ENCODE measurements at places on chromosomes 7 and 10.

DNA sequence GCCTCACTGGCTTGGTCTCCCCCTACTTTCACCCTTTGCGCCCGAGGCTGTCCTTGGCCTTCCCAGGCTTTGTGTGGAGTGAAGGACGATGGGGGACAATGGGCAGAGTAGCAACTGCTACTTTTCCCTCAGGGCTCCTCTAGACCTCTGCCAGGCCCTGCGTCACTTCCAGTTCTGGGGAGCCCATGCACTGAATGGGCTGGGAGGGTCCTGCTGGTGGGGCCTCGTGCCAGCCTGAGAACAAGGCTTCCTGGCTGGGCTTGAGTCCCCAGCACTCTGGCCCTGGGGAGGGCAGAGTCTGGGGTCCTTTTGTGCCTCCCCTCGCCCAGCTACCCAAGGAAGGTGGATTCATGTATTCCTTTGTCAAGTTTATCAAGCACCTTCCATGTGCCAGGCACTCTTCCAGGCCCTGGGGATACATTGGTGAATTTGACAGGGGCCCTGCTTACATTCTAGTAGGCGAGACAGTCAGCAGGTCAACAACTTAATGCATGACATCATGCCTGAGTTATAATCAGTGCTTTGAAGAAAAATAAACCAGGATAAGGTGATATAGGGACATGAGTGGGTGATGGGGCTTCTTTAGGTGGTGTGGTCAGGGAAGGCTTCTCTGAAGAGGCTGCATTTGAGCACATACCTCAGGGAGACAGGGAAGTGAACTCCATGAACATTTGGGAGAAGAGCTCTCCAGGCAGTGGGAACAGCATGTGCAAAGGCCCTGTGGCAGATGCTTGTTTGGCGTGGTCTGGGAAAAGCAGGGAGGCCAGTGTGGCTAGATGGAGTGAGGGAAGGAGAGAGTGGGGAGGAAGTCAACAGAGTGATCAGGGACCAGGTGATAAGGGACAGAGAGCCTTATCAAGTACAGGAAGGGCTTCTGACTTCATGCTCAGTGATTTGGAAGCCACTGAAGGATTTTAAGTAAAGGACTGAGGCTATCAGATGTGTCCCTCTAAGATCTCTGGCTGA lies 14.1 kb downstream of the ZMIZ1 start:
- DNase-seq: no peak

DNA sequence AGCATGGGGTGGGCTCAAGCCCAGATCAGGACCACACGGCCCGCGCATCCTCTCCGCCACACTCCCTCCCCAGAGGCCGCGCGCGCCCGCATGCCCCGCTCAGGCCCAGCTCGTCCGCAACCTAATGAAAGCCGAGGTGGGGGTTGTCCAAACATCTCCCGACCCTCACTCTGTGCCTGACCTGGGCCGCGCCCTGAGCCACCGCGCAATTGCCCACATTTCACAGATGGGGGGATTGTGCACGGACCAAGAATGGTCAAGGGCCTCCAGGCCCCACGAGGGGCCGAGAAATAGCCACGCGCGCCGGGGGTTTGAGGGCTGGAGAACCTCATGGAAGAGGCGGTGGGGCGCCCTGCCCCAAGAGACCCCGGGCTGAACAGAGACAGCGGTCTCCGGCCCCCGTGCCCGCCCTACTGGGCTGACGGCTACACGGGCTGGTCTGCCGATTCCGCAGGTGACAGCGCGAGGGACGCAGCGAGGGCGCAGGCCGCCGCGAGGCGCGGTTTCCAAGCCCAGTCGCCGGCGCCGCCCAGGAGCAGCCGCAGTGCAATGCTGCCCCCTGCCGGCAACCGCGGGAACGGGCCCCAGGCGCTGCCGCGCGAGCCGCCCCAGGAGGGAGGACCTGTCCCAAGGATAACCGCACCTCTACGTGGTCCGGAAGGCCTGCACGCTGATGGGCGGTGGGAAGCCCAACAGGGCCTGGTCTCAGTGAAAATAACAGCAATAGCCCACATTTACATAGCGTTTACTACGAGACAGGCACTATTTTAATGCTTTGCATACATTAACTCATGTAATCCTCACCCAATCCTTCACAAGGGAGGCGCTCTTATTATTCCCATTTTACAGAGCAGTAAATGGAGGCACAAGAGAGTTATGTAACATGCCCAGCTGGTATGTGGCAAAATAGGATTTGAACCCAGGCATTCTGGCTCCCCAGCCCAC lies 10.5 kb upstream of the GRID1 start:
- peak; percentile 34 for DNase-seq

- no peak for DNase-seq
Observed at GRCh38 chr10:71436268-71437125, 39.8 kb downstream of the CDH23 start.

DNA sequence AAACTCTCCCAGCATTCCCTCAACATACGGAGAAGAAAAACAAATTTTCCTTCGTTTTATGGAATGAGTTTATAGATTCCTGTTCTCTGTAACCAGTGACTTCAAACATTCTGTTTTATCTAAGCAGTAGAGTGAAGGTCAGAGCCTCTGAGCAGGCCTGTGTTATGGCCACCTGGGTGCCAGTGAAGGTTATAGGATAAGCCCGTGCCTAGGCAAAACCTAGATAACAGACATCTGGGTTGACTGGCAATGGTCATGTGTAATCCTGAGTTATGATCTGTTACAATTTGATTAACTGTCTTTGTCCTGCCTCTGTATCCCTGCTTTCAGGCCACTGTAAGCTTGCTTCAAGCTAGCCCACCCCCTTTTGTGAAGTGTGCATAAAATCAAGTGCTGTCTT lies 8.3 kb downstream of the LSM5 start:
- DNase-seq: no peak

DNA sequence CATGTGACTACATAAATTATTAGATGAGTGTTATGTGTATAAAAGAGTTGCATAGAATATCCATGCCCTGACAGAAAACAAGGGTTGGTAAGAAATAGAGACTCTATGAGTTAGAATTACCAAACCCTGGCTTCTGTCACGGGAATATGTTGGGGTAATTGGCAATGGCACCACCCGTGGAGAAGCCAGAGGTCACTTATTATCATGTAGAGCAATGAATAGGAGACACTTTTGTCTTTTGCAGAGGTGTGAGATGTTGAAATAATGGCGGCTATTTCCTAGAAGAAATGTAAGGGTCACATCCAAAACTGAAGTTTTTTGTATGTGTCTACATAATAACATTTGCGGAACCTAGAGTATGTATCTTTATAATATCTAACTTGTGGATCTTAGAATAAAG lies 35.3 kb downstream of the ABCB5 start:
- no peak for DNase-seq

- DNase-seq: no peak
Observed at GRCh38 chr10:76939933-76940468, 697.6 kb downstream of the KCNMA1 start.

DNA sequence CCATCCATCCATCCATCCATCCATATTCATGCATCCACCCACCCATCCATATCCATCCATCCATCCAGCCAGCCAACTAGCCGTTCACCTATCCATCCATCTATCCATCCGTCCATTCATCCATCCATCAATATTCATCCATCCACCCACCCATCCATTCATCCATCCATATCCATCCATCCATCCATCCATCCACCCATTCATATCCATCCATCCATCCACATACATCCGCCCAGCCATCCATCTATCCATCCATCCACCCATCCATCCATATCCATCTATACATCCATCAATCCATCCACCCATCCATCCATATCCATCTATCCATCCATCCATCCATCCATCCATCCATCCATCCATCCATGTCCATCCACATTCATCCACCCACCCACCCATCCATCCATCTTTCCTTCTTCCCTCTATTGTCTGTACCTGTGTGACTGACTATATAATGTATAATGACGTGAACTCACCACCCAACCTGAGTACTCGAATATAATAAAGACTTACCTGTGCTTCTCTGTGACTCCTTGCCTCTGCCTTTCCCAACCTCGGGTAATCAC lies 2.5 kb downstream of the INMT start:
- DNase-seq: no peak

DNA sequence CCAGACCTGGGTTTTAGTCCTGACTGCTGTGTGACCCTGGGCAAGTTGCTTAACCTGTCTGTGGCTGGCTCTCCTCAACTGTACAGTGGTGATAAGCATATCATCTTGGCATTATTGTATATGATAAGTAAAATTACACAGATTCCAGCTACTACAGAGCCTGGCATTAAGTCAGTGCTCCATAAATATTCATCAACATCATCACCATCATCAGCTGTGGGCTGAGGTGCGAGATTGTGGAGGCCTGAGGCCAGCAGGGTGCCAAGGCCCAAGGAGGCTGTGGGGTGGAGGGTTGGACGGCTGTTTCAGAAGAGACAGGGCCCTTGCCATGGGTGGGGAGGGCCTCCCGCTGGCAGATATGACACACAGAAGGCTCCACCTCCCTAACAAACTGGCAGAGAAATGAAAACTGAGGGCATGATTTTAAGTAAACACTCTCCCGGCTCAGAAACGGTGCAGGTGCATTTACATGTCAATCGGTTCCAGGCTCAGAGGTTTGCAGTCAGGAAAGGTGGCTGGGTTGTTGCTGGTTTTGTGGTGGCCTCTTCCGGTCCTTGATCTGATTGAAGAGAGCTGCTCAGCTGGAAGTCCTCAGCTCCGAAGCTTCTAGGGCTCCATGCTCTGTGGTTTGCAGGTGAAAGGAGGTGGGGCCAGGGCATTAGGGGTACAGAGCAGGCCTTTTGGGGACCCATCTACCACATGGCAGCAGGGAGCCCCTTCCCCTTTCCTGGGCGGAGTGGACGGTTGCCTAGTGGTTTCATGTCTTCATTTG lies 10.2 kb downstream of the CRYGN start:
- DNase-seq: no peak

DNA sequence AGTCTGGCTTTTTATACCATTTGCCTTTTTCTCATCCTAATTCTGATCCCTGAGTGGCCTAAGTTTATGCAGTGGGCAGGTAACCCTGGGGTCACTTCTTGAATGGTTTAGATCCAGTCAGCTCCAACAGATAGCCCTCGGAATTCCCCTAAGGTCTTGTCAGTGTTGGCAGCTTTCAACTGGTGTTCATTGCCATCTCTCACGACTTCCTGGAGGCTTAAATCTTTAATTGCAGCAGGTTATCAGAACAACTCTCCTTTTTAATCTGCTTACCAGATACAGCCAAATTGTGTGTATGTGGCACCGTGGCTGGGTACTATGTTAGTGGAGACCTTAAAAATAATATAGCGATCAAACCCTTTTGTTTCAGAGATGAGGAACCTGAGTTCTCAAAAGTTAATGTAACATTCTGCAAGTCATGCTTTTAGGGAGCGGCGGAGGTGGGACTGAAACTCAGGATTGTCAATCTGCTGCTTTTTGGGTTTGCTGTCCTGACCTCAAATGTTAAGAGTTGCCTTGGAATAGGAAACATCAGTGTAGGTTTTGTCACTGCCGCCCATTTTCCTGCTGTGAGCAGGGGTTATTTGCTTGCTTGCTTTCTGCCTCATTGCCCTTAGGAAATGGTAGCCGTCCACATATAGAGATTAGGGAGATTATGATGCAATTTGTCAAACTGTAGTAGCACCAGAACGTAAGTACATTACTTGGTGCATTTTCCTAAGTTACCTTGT lies 818 bp downstream of the DLD start:
- no peak for DNase-seq

GRCh38 chr7:18402488-18403183 lies 92.9 kb upstream of the HDAC9 start:
- DNase-seq: no peak

GRCh38 chr7:108370616-108371015 lies 85.6 kb downstream of the NRCAM start:
- DNase-seq: no peak

DNA sequence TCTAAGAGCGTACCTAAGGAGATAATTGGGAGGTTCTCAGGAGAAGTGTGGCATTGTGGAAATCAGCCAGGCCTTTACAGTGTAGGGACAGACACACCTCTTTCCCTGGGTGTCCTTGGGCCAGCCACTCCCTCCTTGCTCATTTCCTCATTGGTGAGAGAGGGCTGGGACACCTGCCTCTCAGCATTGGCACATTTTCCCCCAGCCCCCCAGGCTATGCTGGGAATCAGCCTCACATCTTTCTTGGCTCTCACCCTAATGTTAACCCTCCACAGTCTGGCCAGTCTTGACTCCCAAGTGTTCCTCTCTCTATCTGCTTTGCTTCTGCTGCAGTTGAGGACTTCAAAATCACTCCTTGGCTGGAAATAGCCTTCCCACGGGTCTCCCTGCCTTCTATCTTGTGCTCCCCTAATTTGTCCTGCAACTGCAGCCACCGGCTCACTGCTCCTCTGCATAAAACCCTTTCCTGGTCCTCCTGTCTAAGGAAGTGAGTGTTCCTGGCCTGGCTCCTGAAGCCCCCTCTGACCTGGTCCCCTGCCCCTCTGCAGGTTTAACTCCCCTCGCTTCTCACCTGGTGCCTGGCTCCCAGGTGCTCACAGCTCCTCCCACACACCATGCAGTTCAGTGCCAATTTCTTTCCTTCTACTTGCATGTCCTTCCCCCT lies 15.8 kb downstream of the TBXAS1 start:
- DNase-seq: no peak

- no peak for DNase-seq
Observed at GRCh38 chr7:75072981-75073283, 670 bp downstream of the RCC1L start.

DNA sequence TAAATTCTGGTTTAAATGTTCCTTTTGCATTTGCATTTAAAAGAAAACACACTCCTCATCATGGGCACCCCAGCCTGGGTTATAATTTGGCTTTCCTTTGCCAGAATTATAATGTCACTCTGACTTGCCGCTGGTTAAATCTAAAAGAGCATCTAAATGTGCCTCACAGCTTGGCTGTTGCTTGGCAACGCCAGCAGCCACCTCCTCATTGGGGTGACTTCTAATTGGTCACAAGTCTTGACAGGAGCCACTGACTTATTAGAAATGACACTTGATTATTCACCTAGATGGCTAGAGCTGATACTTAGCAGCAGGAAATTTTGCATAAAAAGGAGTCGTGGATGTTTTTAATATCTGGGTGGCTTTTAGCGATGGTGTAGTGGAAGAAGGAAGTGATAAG lies 114.3 kb downstream of the TBXAS1 start:
- no peak for DNase-seq

GRCh38 chr7:157834501-157835163 lies 497.8 kb downstream of the DNAJB6 start:
- DNase-seq: no peak

GRCh38 chr10:110756876-110757275 lies 112.7 kb downstream of the RBM20 start:
- DNase-seq: no peak

- DNase-seq: peak; percentile 64
Observed at GRCh38 chr7:30028749-30029635, 780 bp downstream of the PLEKHA8 start.

DNA sequence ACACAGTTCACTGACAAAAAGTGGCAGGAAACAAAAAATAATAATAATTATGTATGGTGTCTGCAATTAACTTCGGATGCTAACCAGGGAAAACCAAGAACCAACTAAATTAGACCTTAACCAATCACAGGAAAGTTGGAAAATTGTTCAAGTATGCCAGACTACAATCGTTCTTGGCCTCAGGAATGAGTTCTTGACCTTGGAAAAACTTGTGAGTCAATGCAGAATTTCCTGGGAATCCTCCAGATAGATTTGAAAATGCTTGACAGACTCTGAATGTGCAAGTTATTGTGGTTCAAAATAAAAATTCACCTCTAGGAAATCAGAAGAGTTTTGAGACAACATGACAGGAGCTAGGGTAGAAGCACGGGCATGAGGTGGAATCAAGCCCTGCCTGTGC lies 171.5 kb downstream of the C7orf25 start:
- DNase-seq: no peak

- no peak for DNase-seq
Observed at GRCh38 chr7:157786375-157787274, 449.8 kb downstream of the DNAJB6 start.

GRCh38 chr7:47413526-47414341 lies 168.2 kb downstream of the TNS3 start:
- no peak for DNase-seq

Data from amygdala (tissue), 56 donors.